CD4-positive, alpha-beta T cell (primary cell): ENCODE measurements at places on chromosomes 4 and X.

DNA sequence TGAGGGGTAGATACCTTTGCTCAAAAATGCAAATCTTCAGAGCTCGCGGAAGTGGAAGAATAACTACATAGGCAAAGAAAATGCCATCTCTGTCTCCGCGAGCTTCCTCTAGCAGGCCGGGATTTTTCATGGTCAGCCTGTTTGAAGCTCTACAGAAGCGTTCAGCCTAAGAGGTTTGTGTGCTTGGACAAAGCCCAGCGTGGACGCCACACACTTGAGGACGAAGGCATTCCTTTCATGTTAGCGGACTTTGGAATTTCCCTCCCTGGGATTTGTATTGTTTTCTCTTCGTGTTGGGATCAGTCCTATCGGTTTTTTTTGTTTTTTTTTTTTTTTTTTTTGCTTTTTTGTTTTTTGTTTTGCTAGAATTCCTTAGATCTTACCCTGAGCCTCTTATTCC is 53.7 kb downstream of the SMIM31 start:
- DNase-seq = no peak

- no peak for DNase-seq
Observed at GRCh38 chrX:153867139-153867538, 18.8 kb downstream of the L1CAM start.

DNA sequence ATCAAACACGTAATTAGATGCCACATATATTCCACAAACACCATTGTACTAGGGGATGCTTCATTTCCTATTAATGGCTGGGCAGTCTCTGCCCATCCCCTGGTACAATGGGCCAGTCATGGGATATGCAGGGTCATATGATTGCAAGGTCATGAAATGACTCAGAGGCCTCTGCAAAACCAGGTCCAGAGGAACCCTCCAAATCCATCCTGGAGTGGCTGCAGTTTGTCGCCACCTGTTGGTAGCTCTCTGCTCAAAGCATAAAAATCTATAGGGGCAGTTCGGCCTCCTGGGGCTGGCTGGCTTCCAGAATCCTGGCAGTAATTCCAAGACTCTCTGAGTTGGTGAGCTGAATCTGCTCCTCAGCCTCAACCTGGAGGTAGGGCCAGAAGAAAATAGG is 22.9 kb upstream of the PUDP start:
- peak; percentile 53 for DNase-seq

DNA sequence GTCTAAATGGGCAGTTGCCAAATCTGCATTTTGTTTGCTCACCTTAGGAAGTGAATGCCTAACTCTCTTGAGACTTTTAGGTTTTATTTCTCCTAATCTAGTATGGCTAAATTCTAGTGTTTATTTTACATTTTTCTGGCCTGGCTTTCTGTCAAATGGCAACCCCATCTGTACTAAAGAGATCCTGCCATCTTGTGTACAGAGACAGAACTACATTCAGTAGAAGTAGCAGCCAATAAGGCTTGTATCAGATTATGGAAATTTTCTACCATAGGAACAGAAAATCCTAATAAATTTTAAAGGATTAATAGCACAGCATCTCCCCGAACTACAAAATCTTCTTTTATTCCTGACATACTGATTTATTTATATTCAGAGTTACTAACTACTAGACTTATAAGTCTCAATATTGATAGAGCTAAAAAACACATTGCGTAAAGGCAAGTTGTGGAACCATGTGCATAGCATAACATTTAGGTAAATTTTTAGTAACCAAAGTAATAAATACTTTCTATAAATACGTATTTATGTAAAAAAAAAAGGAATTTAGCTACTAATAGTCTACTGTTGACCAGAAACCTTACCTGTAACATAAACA is 45.5 kb downstream of the TMEM144 start:
- peak; percentile 6 for DNase-seq

DNA sequence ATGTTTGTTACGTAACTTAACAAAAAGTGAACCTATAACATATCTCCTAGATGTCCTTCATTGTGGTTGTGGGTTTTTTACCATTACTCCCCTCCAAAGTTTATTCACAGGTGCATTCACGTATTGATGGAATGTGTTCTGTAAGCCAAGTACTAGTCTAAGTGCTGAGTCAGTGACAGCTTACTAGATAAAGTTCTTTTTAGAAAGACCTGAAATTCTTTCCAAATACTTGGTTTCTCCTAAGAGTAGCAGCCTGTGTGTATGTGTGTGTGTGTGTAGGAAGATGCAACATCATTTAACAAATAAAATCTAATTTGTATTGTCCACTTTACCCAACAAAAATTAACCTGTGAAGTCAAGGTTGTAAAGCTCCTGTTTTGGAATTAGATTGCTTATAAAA is 22.1 kb downstream of the NAP1L5 start:
- DNase-seq = no peak

GRCh38 chr4:139920486-139921002 is 233.4 kb downstream of the MAML3 start:
- DNase-seq = no peak

DNA sequence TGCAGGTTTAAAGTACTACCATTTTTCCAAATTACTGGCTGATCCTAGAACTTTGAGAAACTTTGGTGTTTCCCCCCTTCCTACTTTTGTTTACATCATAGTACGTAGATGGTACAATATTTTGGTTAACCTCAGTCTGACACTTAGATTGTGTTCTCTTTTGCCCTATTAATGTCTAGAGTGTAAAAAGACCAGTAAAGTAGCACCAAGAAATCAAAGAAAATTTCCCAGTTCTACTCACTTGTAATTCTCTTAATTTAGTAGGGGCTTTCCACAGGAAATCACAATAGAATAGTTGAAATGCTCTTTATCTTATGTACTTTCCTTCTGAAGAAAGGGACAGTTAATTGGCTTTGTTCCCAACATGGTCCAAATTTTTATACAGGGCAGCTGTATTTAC is 51.6 kb downstream of the NFKB1 start:
- DNase-seq = no peak

DNA sequence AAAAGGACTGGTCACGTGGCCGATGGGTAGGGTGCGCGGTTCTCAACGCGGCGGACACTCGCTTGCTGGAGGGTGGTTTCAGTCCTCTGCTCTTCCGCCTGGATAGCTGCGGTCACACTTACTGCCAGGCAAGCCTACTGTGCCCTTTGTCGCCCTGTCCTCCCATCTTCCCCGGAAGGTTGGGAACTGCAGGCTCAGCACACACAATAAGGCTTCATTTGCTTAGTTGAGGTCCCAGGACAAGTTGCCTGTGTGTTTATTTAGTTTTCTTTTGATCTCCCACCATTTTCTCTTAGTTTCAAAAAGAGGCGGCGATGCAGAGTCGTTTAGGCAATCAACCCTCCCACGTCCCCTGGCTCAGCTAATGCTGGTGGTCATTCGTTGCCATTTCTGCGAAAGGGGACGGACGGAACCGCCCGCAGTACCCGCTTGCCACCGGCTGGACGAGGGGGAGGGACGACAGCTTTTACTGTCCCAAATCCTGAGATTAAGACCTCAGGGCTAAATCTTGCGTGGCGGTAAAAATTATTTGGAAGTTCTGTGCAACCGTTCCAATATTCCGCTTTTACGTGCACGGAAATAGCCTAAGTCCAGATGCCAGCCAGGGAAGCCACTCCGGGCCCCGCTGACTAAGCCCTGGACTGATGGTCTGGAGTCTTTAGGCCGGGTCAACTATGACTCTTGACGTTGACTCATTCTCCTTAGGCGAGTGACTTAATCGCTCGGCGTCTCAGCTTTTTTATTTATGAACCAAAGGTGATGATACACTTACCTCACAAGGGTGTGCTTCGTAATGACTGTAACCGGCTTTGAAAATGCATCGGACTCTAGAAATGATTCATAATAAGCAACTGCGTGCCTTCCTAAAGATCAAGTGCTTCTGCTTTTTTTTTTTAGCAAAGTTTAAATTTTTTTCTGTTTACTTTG is 671 bp upstream of the EIF4E start:
- peak; percentile 39 for DNase-seq

DNA sequence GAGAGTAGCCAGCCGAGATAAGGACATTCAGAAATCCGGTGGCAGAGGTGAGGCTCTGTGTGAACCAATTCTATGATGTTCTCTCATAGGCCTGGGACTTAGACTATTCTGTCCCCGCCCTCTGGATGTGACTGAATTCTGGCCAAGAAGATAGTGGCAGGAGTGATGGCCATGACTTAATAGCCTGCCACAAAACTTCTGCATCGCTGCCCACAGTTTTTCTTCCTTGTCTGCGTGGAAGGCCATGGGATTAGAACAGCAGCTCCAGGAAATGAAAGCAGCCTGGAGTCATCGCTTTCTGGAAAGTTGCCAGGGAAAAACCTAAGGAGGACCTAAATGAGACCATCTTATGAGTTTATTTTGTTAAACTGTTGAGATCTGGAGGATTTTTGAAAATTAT is 134.7 kb downstream of the F11 start:
- no peak for DNase-seq

DNA sequence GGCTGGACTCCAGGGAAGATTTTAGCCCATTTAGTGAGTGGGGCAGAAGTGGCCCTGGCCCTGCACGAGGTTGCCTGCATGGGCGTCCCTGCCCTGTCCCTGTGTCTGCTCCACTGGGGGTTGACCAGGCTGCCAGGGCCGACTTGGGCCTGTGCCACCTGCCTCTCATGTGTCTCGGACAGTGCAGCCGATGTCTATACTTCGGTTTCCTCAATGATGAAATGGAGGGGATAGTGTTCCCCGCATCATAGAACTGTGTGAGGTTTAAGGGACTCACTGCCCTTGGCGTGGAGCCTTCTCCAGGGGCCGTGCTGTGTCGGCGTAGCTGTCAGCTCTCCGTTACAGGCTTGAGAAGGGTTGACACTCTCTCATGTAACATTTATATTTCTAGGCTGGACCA is 27.0 kb upstream of the MSANTD1 start:
- no peak for DNase-seq

DNA sequence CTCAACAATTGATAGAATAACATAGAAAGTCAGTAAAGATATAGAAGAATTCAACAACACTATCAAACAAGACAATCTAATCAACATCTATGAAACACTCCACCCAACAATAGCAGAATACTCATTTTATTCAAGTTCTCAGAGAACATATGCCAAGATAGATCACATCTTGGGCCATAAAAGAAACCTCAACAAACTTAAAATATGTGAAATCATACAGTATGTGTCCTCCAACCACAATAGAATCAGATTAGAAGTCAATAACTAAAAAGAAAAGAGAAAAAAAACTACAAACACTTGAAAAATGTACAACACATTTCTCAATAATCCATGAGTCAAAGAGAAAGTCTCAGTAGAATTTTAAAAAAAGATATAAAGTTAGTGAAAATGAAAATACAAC is 78.6 kb upstream of the LDB2 start:
- no peak for DNase-seq

DNA sequence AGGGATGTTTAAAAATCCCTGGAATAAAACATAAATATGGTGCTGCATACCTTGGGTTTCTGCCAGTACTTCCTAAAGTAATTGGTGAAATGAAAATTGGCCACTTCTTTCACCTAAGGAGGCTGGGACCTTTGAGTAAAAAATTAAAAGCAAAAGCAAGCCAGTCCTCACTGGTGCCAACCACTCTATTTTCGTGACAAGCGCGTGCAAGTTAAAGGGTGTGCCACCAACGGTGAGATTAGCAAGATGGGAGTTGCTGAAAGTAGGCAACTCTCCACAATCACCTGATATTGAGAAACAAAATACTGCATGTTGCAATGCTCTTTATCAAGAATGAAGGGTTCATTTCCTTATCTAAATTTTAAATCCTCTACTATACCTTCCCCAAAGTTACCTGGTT is 19.7 kb upstream of the RTL9 start:
- DNase-seq = no peak

DNA sequence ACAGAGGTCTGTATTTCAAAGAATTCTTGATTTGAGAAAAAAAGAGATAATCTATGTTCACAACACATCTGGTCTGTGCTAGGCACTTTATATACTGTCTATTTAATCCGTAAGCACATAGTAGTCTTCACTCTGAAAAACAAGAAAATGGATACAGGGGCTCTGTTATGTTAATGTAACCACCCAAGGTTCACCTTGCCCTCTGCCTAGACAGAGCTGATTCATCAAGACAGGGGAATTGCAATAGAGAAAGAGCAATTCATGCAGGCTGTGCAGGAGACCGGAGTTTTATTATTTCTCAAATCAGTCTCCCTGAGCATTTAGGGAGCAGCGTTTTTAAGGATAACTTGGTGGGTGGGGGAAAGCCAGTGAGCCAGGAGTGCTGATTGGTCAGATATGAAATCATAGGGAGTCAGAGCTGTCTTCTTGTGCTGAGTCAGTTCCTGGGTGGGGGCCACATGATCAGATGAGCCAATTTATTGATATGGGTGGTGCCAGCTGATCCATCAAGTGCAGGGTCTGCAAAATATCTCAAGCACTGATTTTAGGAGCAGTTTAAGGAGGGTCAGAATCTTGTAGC is 92.9 kb upstream of the TNIP3 start:
- DNase-seq = no peak

GRCh38 chr4:73918058-73918457 is 48.9 kb downstream of the CXCL1 start:
- no peak for DNase-seq

DNA sequence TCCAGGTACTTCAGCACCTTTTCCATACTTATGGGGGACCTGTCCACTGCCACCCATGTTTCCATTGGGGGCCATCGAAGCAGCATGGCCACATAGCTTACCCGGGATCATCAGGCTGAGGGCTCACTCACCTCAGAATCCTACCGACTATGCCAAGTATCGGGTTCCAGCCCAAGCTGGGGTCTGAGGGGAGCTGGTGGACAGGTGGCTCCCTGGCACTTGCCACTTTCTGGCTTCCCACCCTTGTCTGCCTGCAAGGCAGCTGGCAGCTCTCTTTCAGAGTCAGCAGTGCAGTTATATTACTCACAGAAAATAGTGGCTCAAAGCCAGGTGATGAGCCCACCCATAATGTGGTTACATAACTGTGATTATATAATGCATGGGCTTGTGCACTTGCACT is 1153.8 kb downstream of the STIM2 start:
- DNase-seq = no peak

- no peak for DNase-seq
Observed at GRCh38 chrX:926070-926469, 286.4 kb downstream of the CRLF2 start.

GRCh38 chr4:183738081-183738673 is 79.1 kb downstream of the TRAPPC11 start:
- no peak for DNase-seq

- DNase-seq = peak; percentile 67
Observed at GRCh38 chrX:136616987-136617685, 30.8 kb upstream of the CD40LG start.

DNA sequence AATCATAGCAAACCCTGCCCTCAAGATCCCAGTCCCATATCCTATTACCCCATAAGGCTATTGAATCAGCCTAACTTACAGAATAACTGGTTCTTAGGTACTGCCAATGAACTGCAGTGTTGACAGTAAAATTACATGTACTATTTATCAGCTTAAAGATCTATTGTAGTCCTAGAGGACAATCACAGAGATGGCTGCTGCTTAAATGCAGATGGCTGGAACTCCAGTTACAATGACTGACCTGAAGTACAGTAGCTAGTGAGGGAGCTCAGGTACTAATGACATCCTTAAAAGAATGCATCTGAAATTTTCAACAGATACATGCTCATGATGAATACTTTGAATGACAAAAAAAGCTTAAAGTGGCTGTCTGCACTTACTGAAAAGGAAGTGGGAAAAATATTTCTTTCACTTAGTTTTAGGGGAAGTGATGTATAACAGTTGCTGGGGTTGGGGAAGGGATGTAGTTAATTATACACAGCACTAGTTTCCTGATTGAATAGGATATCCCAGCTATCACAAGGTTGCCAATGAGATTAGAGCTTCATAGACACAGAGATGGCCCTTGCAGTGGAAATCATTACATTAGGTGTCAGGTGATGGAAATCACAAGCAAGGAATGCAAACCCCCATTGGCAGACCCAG is 42.0 kb downstream of the USP26 start:
- DNase-seq = no peak
